Stimulated activated naive B cell treated with anti-CD40 and anti-IgM and Interleukin-4, amounts not matched to agents 10 μg/mL and 1 μg/mL and 100 μg/mL, for 72 hours (primary cell): ENCODE measurements at places on chromosomes 6 and 20.

- no peak for DNase-seq
Measured at GRCh38 chr20:35347011-35347410, 54.8 kb upstream of the FAM83C start.

GRCh38 chr6:40251637-40252300, 317.5 kb upstream of the MOCS1 start:
- no peak for DNase-seq

DNA sequence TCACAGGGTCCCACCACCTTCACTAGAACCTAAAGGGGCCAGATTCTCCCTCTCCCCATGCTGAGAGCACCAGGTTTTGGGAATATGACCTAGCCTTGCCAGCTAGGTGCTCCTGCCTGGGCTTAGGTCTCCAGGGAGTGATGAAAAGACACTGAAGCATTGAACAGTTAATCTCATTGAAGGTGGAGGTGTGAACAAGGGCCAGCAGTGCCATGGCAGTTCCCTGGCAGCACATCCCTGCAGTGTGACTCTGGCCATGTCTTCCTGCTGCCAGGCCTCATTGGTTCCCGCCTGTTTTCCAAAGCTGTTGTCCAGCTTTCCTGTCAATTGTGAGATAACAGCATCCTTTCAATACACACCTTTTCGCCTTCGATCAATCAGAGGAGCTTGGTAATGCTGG, 10.9 kb downstream of the PPIL6 start:
- DNase-seq = no peak

GRCh38 chr6:15654250-15654649, 8.6 kb downstream of the DTNBP1 start:
- no peak for DNase-seq

GRCh38 chr6:12150812-12151432, 138.8 kb downstream of the HIVEP1 start:
- no peak for DNase-seq

- no peak for DNase-seq
Measured at GRCh38 chr20:57008217-57008616, 258.2 kb downstream of the BMP7 start.

DNA sequence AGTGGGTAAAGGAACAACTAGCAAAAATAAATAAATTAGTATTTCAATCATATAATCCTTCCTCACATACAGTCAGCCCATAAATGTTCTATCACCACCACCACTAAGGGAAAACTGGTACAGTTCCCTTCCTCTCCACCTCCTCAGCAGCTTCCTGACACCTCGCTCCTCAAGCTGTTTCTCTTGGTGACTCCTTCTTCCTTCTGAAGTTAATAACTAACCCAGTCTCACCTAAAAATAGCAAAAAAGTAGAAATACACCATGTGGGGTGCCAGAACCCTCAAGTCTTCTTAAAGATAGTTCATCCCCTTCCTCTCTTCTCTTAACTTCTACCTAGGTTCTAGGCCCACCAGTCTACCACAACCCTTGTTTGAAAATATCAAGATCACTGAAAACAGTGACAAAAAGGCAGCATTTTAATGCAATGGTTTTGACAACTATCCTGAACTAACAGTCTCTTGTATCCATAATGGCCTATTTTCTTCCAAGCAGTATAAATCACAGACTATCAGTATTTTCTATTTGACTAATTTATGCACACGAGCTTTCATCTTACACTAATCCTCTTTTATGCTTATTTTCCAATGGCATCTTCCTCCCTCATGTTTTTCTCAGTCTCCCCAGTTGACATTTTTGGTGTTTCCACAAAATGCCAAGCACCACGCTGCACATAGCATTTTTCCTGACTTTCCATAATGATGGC, 85.5 kb downstream of the KHDC1L start:
- DNase-seq = no peak

DNA sequence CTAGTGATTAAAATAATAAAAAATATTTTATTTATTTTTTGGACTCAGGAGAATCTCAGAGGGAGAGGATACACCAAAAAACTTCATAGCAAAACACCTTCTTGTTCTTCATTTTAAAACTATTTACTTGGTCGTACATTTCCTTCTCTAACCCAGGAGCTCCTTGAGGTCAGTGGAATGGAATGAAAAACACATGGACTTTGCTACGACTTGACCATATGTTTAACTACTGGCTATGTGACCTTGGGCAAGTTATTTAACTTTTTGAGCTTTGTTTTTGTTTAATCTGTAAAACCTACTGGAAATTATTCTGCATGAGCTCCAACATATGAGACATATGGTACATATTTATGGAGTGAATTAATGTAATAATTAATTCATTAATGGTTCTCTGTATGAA, 1005.5 kb upstream of the CITED2 start:
- DNase-seq = no peak

GRCh38 chr6:126812651-126813050, 305.8 kb upstream of the RSPO3 start:
- no peak for DNase-seq

GRCh38 chr20:312067-312466, 13.3 kb upstream of the SOX12 start:
- no peak for DNase-seq

GRCh38 chr6:14734052-14734415, 511.8 kb upstream of the JARID2 start:
- no peak for DNase-seq

DNA sequence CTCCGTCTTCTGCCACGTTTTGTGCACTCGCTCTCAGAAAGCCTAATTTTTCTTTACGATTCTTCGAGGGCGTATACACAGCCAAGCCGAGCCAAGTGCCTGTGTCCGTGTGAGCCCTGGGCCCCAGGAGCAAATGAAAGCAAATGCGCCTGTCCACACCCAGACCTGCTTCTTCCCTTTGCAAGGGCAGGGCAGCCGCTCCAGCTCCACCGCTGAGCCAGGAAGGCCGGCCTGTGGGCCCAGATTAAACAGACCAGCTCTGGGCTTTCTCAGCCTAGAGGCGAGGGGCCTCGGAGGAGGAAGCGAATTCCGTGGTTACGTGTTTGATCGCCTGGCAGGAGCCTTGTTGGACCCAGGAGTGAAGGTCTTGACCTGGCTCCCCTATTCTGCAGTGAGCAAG, 184.6 kb downstream of the SMOC2 start:
- DNase-seq = no peak

- no peak for DNase-seq
Measured at GRCh38 chr20:50130995-50131394, 18.0 kb upstream of the UBE2V1 start.

DNA sequence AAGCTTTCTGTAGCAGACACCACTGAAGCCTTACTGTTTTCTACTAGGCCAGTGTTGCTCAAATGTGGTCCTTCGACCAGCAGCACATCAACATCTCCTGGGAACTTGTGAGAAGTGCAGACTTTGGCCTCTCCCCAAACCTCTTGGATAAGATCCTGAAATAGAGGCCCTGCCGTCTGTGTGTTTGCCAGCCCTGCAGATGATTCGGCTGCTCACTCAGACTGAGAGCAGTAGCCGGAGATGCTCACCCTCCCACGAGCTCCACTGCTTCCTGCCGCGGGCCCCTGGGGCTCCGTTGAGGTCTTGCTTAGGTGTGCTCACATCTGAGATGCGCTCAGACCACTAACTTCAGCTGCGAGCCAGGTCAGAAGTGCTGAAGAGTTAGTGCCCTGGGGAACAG, 129.5 kb upstream of the SSTR4 start:
- DNase-seq = peak; percentile 37

DNA sequence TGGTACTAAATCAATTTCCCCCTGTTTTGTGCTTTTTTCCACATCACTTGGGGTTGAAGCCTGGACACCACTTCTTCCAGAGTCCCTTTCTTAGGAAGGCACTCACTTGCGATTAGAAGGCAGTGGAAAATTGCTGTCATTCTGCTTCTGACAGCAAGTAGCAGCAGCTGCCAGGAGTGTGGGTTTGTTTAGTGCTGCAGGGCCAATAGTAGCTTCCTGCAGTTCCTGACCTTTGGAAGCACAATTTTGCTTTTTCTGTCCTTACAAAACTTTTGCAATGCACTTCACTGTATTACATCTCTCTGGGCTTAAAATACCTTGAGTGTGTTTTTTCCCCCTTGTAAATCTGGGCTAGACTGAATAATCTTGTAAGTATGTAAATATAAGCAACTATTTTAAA, 12.5 kb upstream of the HLA-DRA start:
- DNase-seq = no peak

GRCh38 chr6:139588734-139589593, 214.5 kb upstream of the CITED2 start:
- no peak for DNase-seq

GRCh38 chr6:30006170-30007131, 54.6 kb upstream of the POLR1H start:
- no peak for DNase-seq

GRCh38 chr20:8670207-8670892, 398.5 kb upstream of the PLCB4 start:
- DNase-seq = no peak

- no peak for DNase-seq
Measured at GRCh38 chr6:33481192-33481591, 26.8 kb downstream of the ZBTB9 start.

GRCh38 chr6:37487591-37488380, 11.9 kb downstream of the CCDC167 start:
- no peak for DNase-seq

DNA sequence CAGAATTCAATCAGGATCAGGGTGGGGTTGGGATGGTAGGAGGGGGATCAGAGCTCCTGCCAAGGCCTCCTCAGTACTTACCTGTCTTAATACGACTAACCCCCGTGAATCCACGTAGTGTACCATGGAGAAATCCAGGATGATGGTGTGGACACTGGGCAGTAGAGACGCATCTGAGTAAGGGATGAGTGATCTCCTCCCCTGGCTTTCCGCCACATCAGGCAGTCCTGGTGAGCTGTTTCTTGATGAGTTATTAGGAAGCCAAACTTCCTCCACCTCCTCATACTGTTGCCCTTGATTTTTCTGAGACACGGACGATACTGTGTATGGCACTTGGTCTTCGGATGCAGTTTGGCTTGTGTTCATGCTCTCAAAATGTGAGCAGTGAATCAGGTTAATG, 34.2 kb upstream of the SRPK1 start:
- DNase-seq = no peak

- no peak for DNase-seq
Measured at GRCh38 chr20:53019464-53019863, 47.3 kb downstream of the TSHZ2 start.

DNA sequence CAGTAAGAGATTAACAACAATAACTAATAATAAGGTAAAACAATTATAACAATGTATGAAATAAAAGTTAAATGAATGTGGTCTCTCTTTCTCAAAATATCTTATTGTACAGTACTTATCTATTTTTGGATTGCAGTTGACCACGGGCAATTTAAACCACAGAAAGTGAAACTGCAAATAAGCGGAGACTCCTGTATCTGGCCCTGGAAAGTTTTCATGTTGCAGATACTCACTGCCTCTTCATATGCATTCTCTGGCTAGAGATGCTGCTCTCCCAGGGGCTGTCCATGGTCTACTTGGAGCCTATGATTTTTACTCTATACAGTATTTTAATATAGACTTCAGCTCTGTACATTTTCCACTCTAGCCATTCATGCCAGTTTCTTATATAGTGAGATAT, 230.8 kb downstream of the FUT9 start:
- no peak for DNase-seq

DNA sequence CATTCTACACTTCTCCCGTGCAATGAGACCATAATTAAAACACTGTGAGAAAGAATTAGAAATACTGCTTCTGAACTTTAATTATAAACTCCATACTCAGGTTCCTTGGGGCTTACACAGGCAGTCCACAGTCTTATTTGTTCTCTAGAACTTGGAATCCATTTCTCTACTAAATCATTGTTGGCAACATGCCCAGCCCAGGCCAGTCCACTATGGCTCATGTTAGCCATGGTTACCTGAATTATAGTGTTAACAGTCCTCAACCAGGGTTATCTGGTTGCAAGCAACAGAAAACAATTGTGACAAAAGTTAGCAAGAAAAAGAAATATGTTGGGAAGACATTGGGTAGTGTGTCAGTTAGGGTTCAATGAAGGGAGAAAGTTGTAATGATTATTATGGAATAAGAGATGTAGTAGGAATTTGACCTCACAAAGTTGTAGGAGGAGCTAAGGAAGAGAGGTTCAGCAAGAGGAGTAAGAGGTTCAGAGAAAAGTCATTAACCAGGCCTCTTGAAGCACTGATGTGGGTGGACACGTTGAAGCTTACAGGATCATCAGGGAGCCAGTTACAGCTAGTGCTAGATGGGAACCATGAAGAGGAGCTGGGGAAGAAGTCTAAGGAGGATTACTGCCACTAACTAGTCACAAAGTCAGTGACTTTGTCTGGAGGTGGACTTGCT, 352.5 kb upstream of the PRND start:
- DNase-seq = no peak
